ENCODE measurements at places on chromosomes 7 and 10.

- no peak for DNase-seq
Observed at GRCh38 chr10:59970396-59971368, 64.3 kb upstream of the CCDC6 start.

- DNase-seq, result no peak
Observed at GRCh38 chr7:150791304-150791703, 8.9 kb downstream of the TMEM176B start.

GRCh38 chr10:88122576-88122975, 259.2 kb downstream of the PTEN start:
- DNase-seq, result no peak

GRCh38 chr7:5638994-5639393, 142.5 kb downstream of the RNF216 start:
- no peak for DNase-seq

GRCh38 chr7:102061981-102062390, 224.7 kb upstream of the SH2B2 start:
- no peak for DNase-seq

DNA sequence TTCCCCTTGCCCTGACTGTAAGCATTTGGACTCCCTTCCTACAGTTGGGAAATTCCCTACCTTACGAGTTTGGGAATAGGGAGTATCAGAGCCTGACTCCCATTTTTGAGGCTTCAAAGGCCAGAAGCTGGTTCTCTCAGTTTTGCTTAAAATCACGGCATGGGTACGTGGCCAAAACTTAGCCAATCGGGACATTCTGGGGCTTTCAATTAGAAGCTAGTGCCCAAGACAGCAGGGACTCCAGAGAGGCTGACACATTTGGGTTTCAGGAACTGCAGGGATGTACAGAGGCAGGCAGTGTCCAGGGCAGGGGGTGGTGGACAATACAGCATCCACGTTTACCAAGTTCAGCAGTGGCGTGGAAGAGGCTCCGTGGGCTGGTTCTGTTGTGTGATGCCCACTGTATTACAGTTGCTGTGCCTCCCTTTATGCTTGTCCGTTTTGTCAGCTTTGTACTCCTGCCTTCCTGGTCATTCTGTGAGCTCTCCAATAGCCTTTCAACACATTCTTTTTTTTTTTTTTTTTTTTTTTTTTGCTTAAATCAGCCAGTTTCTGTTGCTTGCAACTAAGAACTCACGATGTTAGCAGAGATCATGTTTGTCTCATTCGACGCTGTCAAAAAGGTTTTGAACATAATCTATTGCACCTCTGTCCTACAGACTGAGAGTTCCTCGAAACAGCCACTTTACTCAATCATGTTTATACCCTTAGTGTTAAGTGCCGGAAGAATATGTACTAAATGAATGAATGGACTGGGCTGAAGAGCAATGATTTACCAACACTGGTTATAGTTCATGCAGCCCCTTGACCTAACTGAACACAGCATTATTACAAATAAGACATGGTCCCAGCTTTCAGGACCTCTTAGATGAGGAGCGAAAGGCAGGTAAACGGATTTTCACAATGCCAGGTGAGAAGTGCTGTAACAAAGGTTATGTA, 1.1 kb downstream of the GGCT start:
- no peak for DNase-seq

DNA sequence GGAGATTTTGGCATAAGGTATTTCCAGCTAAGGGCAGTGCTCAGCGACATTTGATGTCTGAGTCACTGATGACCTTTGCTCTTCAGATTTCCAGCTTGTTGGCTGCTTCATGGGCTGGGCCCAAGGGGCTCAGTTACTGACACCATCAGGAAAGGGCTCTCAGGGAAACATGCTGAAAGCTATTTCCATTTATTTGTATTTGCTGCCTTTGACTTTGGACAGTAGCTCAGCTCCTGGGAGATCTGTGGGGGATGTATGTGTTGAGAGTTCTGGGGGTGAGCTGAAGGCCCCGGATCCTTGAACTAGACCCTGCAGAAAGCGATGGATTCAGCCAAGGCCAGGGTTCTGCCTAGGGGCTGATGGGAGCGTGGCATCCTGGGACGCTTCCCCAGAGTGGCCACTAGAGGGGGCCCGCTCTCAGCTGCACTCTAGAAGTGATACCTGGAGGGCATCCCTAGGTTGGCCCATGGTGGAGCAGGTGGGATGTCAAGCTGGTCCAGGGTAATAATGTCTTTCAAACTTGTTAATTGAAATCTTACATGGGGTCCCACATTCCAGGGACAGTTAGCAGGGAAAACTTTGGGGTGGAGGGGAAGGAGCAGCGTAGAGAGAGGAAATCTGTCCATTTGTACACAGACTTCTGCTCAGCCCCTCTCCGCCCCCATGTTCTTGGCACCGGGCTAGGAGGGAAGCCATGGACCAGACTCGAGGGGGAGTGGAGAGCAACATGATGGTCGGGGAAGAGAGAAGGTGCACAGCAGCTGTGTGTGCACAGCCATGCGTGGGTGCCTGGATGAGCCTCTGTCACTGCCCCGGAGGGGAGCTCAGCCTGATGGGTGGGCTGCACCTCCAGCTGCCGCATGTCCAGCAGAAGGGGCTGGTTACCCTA, 3.0 kb upstream of the BTBD16 start:
- peak; percentile 77 for DNase-seq

DNA sequence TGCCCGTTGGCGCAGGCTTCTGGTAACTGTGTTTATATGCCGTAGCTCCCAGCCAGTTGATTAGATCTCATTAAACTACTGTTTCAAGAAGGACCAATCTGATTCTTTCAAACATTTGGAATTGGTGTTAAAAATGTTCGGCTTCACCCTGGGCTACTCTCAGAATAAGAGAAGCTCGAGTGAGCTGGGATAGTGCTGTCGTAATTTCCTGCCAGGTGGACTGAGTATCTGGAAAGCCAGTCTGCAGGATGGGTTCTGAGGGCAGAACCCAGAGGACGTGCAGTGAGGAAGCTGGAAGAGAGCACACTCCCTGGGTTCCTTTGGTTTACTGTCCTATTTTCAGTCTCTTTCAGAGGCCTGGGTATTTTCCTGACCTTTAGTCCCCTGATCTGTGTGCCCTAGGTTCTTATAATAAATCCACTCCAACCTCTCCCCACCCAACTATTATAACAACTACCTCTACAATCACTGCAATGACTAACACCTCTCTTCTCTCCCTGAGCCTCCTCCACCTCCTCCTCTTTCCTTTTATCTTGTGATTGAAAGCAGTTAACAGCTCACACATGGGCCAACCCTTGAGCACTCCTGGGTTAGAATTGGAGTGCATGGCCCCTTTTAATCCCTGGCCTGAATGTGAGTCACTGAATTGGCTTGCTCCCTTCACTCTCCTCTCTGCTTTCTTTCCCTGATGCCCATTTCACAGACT, 63.0 kb downstream of the AOAH start:
- no peak for DNase-seq

GRCh38 chr10:62873866-62874265, 57.7 kb upstream of the EGR2 start:
- no peak for DNase-seq

GRCh38 chr10:54769051-54769450, 32.0 kb downstream of the PCDH15 start:
- DNase-seq, result no peak

DNA sequence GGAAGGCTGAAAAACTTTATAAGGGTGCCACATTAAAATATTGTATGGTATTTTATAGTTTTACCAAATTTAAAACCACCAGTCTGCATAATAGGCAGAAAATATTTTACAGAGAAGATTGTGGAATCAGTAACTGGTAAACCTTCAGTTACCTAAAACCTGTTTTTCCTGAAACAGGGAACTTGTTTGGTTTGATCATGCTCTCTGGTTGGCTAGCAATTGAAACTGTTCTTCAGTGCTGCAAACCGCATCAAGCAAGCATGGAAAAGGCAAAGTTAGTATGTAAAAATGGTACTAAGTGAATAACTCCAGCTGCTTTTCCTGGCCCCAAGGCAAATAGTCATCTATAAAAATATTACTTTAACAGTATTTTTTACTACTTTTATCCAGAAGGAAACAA, 316.9 kb upstream of the LRRN3 start:
- DNase-seq, result no peak

DNA sequence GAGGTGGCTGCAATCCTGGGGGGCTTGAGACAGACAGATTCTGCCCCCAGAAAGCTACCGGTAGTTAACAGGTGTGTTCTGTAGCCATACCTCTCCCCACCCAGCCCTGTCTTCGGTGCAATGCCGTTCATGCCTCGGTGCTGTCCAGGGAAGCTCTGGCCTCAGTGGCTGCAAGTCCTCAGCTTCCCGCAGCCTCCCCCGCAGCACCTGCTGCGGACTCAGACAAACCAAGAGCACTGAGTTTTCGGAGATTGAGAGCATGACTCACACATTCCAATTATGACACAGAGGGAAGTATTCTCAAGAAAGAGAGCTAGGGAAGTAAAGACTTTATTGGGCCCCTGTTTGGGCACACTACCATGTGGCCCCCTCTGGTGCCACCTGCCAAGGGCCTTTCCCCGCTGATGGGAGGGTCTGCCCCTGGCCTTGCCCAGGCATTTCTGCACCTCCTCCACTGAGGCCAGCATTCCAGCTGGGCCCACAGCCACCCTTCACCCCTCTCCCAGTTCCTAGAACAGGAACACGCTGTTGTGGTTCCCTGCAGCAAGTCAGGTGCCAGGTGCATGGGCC, 30.2 kb upstream of the EZH2 start:
- peak; percentile 75 for DNase-seq

DNA sequence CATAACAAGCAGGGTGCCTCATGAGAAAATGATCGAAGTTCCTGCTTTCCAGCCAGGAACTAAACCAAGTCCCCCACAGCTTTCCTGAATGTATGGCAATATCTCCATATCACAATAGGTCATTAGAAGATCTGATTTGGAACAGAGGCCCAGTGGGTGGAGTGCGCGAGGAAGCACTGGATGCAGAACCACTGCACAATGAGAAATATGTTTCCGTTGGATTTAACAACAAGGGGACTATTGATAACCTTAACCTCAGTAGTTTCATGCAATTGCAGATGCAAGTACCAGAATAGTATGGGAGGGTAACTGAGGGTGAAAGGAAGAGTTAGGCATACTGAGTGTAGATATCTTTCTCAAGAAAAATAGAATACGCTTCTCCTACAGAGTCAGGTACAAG, 45.3 kb downstream of the ZPBP start:
- no peak for DNase-seq

DNA sequence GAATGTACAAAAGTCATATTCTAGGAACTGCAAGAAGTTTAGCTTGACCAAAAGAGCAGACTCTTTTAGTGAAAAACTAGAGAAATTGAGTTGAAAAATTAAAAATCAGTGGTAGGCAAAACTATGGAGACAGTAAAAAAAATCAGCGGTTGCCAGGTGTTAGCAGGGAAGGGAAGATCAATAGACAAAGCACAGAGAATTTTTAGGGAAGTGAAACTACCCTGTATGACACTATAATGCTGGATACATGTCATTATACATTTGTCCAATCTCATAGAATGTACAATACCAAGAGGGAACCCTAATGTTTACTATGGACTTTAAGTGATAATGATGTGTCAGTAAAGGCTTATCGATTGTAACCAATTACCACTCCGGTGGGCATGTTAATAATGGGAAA, 761.9 kb downstream of the MAGI2 start:
- DNase-seq, result no peak

DNA sequence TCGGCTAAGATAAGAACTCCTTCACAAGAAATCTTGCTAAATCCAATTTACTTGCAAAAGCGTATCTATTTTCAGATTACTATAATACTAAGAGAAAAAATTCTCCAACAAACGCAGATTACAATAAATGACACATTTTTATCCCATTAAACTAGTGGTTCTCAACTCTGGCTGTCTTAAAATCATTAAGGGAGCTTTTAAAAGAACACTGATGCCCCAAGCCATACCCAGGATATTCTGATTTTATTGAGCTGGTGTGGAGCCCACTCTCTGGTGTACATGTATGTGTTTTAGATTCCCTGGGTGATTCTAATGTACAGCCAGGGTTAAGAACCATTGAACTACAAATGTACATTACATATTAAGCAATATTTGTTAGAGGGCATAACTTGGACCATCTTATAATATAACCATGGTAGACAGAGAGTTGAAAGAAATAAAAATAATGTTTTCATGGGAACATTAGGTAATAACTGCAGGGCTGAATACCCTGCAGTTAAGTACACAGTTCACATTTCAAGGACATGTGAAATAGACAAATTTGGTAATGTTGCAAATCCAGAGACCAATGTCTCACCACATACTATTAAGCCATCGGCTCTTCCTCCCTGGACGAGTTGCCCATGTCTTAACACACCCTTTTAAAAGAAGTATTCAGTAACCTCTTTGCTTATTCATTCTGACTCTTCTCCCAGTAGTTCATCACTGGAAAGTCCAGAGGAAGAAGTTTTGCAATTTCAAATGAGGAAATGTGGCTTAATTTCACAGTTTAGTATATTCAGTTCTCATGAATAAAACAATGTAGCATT, 6.2 kb downstream of the GSAP start:
- DNase-seq, result no peak

GRCh38 chr7:112423987-112424386, 26.3 kb upstream of the IFRD1 start:
- DNase-seq, result no peak

GRCh38 chr7:94412762-94413322, 18.1 kb downstream of the COL1A2 start:
- DNase-seq, result no peak

GRCh38 chr7:21198921-21199320, 229.0 kb upstream of the SP4 start:
- DNase-seq, result no peak

DNA sequence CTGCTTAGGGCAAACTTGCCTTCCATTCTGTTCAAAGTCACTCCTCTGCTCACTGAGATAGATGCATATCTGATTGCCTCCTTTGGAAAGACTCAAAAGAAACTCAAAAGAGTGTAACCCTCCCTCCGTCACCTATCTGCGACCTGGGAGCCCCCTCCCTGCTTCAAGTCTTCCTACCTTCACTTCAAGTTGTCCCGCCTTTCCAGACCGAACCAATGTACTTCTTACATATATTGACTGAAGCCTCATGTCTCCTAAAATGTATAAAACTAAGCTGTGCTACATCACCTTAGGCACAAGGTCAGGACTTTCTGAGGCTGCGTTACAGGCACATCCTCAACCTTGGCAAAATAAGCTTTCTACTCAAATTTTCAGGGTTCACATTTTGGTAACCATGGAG, 77.4 kb upstream of the C1GALT1 start:
- no peak for DNase-seq

DNA sequence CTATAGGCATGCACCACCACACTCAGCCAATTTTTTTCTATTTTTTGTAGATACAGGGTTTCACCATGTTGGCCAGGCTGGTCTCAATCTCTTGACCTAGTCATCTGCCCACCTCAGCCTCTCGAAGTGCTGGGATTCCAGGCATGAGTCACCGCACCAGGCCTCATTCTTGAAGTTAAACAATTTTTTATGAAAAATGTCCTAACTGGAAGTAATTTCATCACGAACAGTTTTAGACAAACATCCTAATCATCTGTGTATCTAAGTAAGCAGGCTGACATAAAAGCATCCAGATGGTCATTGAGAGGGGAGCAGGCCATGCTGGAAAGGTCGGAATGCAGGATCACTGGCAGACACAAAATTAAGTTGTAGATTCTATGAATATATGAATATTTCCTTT, 269.1 kb downstream of the ZMYND11 start:
- no peak for DNase-seq
